Esophagus squamous epithelium (tissue), 5 donors: ENCODE measurements at places on chromosomes 5 and 9.

DNA sequence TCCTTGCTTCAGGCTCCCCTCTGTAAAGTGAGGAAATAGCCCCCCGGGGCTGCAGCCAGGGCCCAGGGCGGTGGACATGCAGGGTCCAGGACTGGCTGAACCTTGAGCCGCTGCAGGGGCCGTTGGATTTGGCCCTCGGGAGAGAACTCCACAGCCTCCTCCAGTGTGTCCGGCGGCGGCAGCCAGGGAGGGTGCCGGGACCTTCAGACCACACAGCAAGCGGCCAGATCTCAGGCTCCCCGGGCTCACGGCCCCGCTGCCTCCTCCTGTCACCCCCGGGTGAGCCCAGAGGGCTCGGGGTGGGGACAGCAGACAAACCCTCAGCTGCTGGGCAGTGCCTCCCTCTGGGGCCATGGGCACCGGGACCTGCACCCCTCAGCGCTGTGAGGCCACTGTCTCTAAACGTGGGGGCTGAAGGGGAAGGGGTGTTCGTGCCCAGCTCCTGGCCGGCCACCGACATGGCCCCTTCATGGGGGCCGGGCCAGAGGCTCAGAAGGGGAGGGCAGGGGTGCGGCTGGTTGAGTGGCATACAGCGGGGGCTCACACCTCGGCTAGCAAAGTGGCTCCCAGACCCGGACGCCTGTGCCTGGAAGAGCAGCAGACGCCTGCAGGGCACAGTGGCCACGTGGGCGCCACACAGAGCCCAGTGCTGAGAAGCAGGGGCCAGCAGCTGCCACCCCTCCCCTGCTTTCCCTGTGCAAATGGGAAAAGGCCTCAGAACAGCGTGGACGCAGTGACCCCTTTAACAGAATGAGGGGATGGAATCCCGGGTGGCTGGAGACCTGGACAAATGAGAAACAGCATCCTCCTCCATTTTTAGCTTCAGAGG lies 19.7 kb downstream of the SLC9A3 start:
- H3K4me3 ChIP-seq, result no peak overlapping the region
- peaks cover 25% of the 10 kb centered on the region for H3K4me1 ChIP-seq
- no peak overlapping the region for H3K27ac ChIP-seq
- no peaks in the 10 kb centered on the region for H3K36me3 ChIP-seq

- DNase-seq, result no peak
- H3K27ac ChIP-seq, result no peak overlapping the region
- H3K27me3 ChIP-seq, result no peaks in the 10 kb centered on the region
- H3K36me3 ChIP-seq, result no peaks in the 10 kb centered on the region
- no peak overlapping the region for H3K4me3 ChIP-seq
Observed at GRCh38 chr9:121944711-121945191, 148.4 kb downstream of the TTLL11 start.

DNA sequence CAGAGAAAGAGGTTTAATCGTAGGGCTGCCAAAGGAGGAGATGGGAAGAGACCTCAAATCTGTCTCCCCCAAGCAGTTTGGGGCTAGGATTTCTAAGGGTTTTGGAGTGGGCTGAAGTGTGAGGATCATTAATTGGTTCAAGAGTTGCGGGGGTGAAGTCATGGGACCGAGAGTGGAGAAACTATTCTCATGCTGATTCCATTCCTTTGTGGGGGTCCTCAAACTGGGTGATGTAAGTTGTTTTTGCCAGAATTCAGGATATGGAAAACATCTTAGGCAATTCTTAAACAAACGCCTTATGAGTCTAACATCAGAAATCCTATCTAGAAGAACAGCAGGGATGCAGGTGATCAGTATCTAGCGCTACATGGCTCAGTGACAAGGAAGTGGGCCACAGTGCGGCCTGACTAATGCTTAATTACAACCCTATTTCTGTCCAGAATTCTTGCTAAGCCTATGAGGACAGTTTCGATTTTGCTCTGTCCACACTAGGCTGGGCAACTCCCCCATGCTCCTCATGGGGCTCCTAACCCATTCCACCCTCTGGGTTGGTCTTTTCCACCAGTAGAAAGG lies 27.7 kb upstream of the TRIO start:
- H3K4me3 ChIP-seq, result no peak overlapping the region
- DNase-seq, result no peak
- no peaks in the 10 kb centered on the region for H3K27me3 ChIP-seq
- no peak overlapping the region for H3K27ac ChIP-seq

GRCh38 chr5:91839721-91840120 lies 456.6 kb upstream of the ARRDC3 start:
- H3K4me3 ChIP-seq, result no peak overlapping the region
- H3K4me1 ChIP-seq, result no peaks in the 10 kb centered on the region
- H3K27ac ChIP-seq, result no peak overlapping the region
- no peak for DNase-seq
- H3K27me3 ChIP-seq, result no peaks in the 10 kb centered on the region
- no peaks in the 10 kb centered on the region for H3K36me3 ChIP-seq

- H3K4me3 ChIP-seq, result no peak overlapping the region
- DNase-seq, result no peak
- H3K36me3 ChIP-seq, result no peaks in the 10 kb centered on the region
- H3K4me1 ChIP-seq, result peaks cover 14% of the 10 kb centered on the region
- H3K27ac ChIP-seq, result peak overlapping the region; percentile 76
Observed at GRCh38 chr5:151196556-151197290, 27.2 kb downstream of the CCDC69 start.

- H3K4me1 ChIP-seq, result no peaks in the 10 kb centered on the region
- H3K27ac ChIP-seq, result no peak overlapping the region
- H3K36me3 ChIP-seq, result no peaks in the 10 kb centered on the region
- H3K27me3 ChIP-seq, result no peaks in the 10 kb centered on the region
- no peak overlapping the region for H3K4me3 ChIP-seq
Observed at GRCh38 chr5:114898602-114899001, 271.1 kb downstream of the TRIM36 start.

DNA sequence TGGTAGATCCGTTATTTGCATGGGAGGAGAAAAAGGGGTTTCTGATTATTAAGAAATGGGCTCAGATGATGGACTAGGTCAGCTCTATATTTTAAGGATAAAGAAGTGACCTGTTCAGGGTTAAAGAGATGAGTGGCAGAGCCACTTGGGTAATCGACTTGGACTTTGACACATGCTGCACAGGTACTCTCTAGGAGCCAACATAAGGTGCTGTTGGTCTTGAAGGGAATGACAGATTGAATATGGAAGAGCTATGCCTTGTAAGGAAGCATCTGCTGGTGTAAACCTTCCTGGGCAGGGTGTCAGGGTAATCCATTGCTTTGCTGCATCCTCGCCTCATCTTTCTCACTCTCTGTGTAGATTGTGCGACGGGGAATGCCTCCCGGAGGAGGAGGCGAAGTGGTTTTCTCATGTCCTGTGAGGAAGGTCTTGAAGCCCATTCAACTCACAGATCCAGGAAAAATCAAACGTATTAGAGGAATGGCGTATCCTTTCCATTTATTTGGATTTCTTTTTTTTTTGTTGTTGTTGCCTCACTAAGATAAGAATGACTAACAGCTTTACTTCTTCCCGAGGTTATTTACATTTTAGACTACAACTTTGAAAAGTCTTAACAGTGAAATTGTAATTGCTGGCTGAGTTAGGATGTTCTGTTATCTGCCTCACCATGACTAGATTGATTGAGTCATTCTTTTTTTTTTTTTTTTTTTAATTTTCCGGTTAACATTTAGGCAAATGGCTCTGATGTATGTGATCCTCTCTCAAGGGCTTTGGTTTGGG lies 41.2 kb downstream of the RCL1 start:
- peak overlapping the region; percentile 37 for H3K27ac ChIP-seq
- H3K36me3 ChIP-seq, result no peaks in the 10 kb centered on the region
- H3K27me3 ChIP-seq, result no peaks in the 10 kb centered on the region
- no peak for DNase-seq

DNA sequence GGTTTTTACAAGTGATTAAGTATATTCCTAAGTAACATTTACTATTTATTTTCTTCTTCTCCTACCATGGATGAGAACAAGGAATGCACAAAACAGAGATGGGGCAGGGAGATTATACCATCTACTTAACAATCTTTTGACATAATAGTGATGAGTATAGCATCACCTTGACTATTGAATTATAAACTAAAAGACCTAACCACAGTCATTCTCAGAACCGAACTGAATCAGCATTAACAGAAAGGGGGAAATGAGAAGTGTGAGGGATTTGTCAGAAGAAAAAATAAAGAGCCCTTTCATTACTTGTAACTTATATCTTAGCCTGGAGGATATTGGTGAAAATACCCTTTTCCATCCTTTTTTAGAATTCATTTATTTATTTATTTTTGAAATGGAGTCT lies 21.9 kb downstream of the OR2Y1 start:
- no peaks in the 10 kb centered on the region for H3K36me3 ChIP-seq
- no peaks in the 10 kb centered on the region for H3K4me1 ChIP-seq
- no peak for DNase-seq
- H3K27me3 ChIP-seq, result no peaks in the 10 kb centered on the region
- no peak overlapping the region for H3K27ac ChIP-seq
- H3K4me3 ChIP-seq, result no peak overlapping the region

DNA sequence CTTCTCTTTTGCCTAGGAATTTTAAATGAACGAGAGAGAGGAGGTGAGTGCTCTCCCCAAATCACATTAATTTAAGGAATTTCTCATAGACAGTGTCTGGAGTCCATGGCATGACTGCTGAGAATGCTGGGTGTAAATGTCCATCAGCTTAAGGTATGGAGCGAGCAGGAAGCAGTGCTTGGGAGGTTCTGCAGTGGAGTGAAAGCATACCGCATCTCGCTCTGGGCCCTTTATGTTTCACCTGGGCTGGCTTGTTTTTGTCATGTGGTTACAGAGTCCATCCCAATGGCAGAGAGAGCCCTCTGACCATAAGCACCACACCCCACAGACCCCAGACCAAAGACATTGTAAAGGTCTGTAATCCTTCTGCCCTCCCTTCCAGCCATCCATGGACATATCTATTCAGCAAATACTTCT lies 20.6 kb upstream of the TNFAIP8 start:
- DNase-seq, result no peak
- H3K4me3 ChIP-seq, result peak overlapping the region; percentile 45
- H3K36me3 ChIP-seq, result no peaks in the 10 kb centered on the region
- H3K27me3 ChIP-seq, result no peaks in the 10 kb centered on the region

GRCh38 chr9:123724211-123724796 lies 205.6 kb downstream of the DENND1A start:
- no peak for DNase-seq
- H3K36me3 ChIP-seq, result peaks cover 6% of the 10 kb centered on the region
- H3K27me3 ChIP-seq, result no peaks in the 10 kb centered on the region
- H3K4me3 ChIP-seq, result no peak overlapping the region
- no peak overlapping the region for H3K27ac ChIP-seq

DNA sequence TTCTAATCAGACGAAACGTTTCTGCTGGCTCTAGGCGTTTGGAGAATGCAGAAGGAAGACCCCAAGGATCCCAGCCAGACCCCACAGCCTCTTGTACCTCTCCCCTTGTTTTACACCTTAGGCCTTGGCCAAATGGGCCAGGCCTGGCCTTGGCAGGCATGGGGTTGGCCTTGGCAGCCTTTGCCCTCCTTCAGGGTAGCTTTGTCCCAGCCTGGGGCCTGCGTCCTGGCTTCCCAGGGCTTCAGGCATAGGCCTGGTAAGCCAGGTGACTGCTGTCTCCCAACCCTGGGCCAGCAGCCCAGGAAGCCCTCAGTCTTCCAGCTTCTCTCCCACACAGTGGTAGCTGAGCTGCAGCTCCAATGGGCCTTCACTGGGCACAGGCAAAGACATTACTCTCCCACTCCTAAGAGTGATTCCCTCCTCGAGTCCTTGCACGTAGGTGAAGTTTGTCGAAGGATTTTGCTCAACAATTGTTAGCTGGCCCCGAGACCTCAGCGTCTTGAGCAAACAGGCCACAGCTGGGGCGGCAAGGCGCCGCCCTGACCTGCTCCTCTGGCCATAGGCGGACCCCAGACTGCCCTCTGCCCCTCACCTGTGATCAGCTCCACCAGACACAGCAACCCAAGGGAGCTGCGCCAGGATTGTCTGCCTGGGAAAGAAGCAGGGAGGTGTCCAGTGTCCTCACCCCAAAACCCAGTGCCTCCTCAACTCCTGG lies 1.1 kb upstream of the PITX1 start:
- peaks cover 99% of the 10 kb centered on the region for H3K27me3 ChIP-seq
- H3K4me1 ChIP-seq, result peaks cover 14% of the 10 kb centered on the region
- DNase-seq, result no peak
- peaks cover 25% of the 10 kb centered on the region for H3K36me3 ChIP-seq
- peak overlapping the region; percentile 92 for H3K4me3 ChIP-seq
- H3K27ac ChIP-seq, result peak overlapping the region; percentile 98

- no peaks in the 10 kb centered on the region for H3K27me3 ChIP-seq
- no peak for DNase-seq
Observed at GRCh38 chr5:132215329-132215728, 12.3 kb downstream of the P4HA2 start.

- no peak overlapping the region for H3K4me3 ChIP-seq
- no peaks in the 10 kb centered on the region for H3K4me1 ChIP-seq
- no peak for DNase-seq
- no peaks in the 10 kb centered on the region for H3K27me3 ChIP-seq
Observed at GRCh38 chr9:124134526-124134925, 123.0 kb downstream of the LHX2 start.

GRCh38 chr5:31730139-31730538 lies 91.2 kb downstream of the PDZD2 start:
- DNase-seq, result no peak
- H3K4me1 ChIP-seq, result no peaks in the 10 kb centered on the region
- H3K27me3 ChIP-seq, result no peaks in the 10 kb centered on the region

- no peak overlapping the region for H3K27ac ChIP-seq
- H3K27me3 ChIP-seq, result no peaks in the 10 kb centered on the region
- no peaks in the 10 kb centered on the region for H3K36me3 ChIP-seq
- no peak for DNase-seq
- H3K4me3 ChIP-seq, result no peak overlapping the region
Observed at GRCh38 chr5:76718880-76719279, 3.0 kb downstream of the F2R start.

DNA sequence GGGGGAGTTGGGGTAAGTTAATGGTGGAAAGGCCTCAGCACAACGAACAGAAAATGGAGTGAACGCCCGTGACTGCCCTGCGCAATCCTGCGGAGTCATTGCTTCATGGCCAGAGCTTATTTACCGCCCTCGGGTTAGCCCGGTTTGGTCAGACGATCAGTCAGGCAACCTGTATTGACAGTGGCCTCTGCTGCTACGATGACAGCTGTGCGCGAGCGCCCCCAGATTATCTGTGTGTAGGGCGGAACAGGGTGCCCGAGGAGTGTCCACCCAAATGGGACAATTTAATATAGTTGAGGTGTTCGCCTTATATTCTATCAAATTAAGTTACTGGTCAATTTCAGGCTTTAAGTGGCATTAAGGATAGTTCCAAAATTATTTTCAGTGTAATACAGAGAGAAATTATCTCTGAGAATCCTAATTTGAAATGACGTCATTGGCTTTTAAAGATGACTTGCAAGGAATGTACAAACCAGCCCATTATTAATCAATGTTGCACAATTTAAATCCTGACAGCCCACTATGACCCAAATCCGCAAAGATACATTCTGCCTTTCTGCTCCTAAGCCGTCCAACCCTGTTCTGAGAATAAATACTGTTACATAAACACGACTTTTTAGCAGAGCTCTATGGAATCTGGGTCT lies 879 bp upstream of the UBQLN1 start:
- peak overlapping the region; percentile 82 for H3K4me3 ChIP-seq
- H3K27ac ChIP-seq, result peak overlapping the region; percentile 97
- peak; percentile 41 for DNase-seq
- H3K4me1 ChIP-seq, result no peaks in the 10 kb centered on the region
- H3K27me3 ChIP-seq, result no peaks in the 10 kb centered on the region
- no peaks in the 10 kb centered on the region for H3K36me3 ChIP-seq

GRCh38 chr5:16975950-16976624 lies 40.0 kb upstream of the MYO10 start:
- H3K36me3 ChIP-seq, result no peaks in the 10 kb centered on the region
- no peaks in the 10 kb centered on the region for H3K27me3 ChIP-seq
- H3K27ac ChIP-seq, result no peak overlapping the region
